ENCODE measurements at places on chromosomes 5 and 9.

DNA sequence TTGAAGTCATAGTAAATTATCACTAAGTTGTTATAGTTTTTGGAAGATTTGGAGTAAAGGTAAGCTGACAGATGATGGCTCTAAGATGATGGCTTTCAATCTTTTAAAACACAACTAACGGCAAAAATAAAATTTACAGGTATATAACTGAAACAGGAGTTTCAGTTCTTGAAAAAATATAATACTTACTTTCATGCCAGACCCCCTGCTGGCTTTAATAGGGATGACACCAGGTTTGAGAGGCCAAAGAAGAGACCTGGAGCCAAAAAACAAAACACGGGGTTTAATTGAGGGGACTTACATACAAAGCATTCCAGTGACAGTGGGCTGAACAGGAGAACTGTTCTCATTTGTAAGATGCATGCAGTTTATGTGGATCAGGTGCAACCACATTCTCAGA lies 301.7 kb upstream of the PCSK5 start:
- no peak for DNase-seq

- DNase-seq = no peak
Observed at GRCh38 chr5:143141652-143142051, 261.8 kb downstream of the NR3C1 start.

- no peak for DNase-seq
Observed at GRCh38 chr9:5630081-5630507, 1.2 kb downstream of the RIC1 start.

DNA sequence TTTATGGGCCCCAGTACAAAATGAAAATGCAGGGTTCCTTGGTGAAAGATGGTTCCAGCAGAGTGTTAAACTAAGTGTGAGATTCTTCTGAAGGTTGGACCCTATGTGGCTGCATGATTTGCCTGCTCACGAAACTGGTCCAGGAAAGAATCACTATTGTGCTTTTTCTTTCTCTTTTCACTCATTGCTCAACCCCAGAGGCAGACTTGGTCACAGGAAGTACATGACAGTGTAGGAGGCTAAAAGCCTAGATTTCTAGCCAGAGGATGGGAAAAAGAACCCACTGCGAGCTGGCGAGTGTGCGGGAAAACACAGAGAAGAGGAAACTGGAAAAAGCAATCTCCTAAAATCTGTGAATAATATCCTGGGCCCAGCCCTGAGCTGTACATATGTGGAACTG lies 18.6 kb downstream of the SLC36A2 start:
- no peak for DNase-seq

GRCh38 chr9:9949978-9950377 lies 662.8 kb downstream of the PTPRD start:
- DNase-seq = no peak

- no peak for DNase-seq
Observed at GRCh38 chr5:98588215-98588614, 185.2 kb upstream of the RGMB start.

DNA sequence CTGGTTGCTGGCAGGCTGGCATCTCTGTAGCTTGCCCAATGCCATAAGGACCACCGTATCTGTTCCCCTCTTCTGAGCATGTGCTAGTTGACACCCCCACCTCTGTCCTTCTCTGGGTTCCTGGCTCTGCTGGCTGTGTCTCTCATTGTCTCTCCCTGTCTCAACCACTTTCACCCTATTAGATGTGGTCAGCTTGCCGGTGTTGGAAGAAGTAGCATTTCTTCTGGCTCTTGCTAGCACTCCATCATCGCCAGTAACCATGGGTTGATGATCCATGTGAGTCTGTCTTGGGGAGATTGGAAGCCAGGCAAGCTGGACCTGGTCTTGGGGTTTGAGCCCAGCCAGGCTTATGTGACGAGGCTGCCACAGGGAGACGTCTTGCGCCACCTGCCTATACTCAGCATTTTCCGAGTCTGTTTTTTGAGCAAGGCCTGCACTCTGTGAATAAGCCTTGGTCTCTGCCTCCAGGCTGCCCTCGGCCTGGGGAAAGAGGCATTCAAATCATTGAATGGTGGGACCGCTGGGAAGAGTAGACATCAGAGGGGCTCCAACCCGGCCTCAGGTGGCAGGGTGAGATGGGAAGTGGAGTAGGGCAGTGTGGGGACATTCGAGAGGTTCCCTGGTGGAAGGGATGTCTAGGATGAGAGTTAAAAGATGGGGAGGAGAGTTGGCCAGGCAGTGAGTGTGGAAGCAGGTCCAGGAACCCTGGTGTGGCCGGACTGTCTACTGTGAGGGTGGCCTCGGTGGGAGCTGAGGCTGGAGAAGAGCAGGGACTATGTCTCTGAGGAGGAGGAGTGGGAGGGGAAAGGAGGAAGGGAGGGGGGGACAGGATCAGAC lies 74.3 kb downstream of the ZNF618 start:
- no peak for DNase-seq

DNA sequence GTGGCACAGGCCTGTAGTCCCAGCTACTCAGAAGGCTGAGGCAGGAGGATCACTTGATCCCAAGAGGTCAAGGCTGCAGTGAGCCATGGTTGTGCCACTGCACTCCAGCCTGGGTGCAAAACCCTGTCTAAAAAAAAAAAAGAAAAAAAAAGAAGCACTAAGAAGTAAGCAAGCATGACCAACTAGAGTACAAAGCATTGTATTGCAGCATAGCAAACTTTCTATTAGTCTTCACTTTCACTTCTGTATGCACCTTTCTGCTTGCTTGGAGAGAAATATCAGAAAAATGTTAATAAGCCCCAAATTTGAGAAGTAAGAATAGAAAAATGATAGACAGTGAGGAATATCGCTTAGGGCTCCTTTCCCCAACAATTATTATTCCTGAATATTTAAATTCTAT lies 497.7 kb upstream of the WWC1 start:
- no peak for DNase-seq

GRCh38 chr9:36319806-36320205 lies 61.6 kb upstream of the GNE start:
- DNase-seq = no peak

- DNase-seq = no peak
Observed at GRCh38 chr5:127409246-127409917, 108.1 kb upstream of the PRRC1 start.

DNA sequence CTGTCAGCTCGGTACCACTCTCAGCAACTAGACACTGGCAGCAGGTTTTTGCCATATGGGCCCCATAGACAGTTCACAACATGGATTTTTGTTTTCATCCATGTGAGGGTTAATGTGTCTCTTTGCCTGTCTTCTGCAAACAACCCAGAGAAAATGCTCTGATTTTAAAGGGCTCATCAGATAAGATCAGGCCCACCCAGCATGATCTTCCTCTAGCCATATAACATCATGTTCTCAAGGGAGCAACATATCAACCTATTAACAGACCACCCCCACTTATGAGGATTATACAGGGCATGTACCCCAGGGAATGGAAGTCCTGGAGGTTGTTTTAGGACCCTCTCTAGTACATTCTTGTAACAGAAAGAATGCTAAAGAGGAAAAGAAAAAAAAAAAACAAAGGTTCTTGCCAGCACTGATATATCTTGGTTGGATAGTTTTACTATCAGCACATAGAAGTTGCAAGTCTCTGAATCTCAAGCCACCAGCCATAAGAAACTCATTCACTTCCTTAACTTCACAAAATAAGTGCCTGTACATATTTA lies 1015.1 kb downstream of the TLE4 start:
- no peak for DNase-seq

GRCh38 chr5:157471709-157472108 lies 11.7 kb downstream of the NIPAL4 start:
- no peak for DNase-seq

DNA sequence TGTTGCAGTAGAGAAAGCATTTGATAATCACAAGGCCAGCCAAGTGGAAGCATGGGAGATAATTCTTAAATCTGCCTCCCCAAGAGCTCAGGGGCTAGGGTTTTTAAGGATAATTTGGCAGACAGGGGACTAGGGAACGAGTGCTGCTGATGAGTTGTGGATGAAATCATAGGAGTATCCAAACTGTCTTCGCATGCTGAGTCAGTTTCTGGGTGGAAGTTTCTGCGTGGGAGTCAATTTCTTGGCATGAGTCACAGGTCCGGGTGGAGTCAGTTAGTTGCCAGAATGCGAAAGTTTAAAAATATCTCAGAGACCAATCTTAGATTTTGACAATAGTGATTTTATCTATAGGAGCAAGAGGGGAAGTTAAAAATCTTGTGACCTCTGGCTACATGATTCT lies 112.6 kb downstream of the TMC1 start:
- DNase-seq = no peak

GRCh38 chr5:32507738-32508434 lies 63.3 kb upstream of the ZFR start:
- DNase-seq = no peak

DNA sequence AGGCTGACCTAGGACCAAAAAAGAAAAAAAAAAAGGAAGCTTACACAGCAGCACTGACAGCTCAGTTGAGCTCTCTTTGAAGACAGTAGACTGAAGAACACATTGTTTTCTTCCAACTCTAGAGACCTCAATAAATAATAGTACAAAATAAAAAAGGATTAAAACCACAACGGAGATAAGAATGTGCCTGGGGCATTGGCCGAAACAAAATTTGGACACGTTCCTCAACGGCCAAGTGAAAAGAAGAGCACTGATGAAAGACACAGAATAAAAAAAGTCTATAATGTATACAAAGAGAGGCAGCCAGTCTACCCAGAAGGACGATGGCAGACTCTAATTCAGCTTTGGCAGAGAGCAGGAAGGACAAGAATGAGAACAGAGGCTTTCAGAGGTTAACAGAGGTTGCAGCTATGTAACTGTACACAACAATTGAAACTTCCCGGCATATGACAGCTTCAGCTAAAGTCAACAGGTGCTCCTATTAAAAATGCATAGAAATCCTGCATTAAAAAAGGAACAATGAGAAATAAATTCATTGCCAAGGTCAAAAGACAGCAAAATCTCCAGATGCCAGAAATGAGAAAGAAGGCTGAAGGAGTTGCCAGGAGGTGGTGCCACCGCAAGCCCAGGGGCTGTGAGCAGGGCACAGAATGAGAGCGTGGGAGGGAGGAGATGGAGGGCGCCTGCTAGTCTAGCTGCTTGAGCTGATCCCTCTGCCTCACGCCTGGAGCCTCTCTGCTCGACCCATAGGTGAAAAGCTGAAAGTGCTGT lies 113.9 kb downstream of the DCP2 start:
- no peak for DNase-seq

GRCh38 chr5:42837601-42838000 lies 25.9 kb upstream of the SELENOP start:
- no peak for DNase-seq

- no peak for DNase-seq
Observed at GRCh38 chr5:134600600-134600999, 32.0 kb downstream of the SAR1B start.

- no peak for DNase-seq
Observed at GRCh38 chr9:84699984-84700383, 30.5 kb downstream of the NTRK2 start.

GRCh38 chr9:126613651-126614050 lies at the start of gene LMX1B:
LMX1B (plus strand) TSS chr9:126613928; CDS start chr9:126614450, 522 bp downstream.
- DNase-seq = no peak

DNA sequence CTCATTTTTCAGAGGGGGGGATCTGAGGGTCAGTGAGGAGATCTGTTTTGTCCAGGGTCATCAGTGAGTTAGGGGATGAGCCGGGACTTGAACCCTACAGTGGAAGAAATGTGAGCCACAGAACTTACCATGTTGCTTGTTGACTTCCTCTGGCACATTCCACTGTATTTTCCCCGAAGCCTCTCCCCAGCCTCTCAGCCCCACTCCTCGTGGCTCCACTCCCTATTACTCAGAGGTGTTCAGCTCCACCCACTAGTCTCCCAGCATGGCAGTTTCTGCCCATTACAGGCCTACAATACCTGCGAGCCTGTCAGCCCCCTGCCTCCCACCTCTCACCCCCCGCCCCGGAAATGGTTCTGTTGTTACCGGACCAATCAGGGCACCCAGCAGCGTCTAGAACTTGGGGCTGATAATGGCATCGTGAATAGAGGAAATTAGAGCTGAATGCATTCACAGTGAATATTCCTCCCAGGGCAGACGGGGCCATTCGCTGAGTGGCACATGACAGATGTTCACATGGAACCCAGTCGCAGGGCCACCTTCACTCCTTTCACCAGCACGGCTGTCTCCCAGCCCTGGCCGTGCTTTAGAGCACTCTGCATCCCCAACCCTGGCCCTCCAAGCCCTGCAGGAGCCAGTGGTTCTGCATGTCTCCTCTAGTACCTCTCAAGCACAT lies 81.6 kb downstream of the KCNIP1 start:
- no peak for DNase-seq

DNA sequence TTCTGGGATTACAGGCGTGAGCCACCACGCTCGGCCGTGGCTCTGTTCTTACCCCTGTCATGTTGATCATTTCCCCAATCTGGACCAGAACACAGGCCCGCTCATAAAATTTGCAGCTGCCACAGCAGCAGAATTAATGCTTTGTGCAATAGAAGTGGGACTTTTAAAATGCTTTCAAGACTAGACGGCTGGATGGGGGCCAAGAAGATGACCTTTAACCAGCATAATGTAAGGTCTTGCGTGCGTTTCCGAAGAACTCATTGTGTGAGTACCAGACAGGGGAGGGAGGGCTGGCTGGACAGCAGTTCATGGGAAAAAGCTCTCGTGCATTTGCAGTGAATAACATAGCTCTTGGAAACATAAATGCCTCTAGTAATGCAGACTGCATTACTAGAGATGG lies 3.5 kb upstream of the WDR38 start:
- no peak for DNase-seq

DNA sequence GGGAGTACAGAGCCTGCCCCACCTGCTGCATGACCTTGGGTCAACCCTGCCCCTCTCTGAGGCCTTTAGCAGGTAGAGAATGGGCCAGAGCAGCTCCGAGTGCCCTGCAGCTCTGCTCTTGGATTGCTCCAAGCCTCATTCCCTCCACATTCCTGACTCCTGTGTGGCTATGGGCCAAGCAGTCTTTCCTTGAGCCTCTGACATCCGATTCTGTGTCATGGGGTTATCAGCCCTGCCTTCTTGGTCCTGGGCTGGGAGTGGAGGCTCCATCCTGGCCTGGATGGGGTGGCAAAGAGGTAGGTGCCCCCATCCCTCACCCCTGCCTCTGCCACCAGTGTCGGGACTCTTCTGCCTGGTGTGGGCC lies 13.7 kb downstream of the FPGS start:
- no peak for DNase-seq
